Adrenal gland (tissue), 19 donors: ENCODE measurements at places on chromosomes 1 and 21.

- DNase-seq, result no peak
Measured at GRCh38 chr1:68358439-68358838, 91.3 kb downstream of the RPE65 start.

DNA sequence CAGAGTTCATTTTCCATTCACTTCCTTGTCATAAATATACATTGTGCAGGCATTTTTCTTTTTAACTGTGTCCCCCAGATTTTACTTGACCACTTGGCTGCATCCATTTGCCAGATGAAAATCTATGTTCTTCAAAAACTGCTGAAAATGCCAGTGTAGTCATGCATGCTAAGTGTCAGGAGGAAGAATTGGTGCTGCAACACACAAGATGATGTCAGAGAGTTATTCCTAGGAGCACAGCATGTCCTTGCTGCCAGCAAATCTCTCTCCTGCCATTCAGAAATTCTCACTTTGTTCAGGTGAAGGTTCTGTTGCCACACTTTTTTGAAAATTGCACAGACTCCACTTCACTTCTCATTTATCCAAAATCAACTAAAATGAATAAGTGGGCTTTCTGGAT, 106.4 kb upstream of the MAGI3 start:
- no peak for DNase-seq

GRCh38 chr1:117572546-117572945, 33.3 kb upstream of the TENT5C start:
- no peak for DNase-seq

DNA sequence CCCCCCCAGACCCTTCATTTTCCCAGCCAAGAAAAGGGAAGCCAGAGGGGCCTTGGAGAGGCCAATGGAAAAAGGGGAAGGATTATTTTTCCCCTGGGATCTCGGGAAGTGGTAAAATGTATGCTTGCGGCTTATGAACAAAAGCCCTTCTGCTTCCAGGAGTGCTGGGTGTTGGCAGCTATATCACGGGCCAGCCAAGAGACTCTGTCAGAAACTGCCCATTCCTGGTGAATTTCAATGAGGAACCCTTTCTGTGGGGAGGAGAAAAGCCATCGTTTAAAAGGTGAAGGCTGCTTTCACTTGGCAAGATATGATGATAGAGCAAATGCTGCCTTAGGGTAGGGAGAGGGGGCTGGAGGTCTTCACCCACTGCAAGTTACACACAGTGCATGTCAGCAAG, 69.7 kb upstream of the ZC3H12A start:
- no peak for DNase-seq

DNA sequence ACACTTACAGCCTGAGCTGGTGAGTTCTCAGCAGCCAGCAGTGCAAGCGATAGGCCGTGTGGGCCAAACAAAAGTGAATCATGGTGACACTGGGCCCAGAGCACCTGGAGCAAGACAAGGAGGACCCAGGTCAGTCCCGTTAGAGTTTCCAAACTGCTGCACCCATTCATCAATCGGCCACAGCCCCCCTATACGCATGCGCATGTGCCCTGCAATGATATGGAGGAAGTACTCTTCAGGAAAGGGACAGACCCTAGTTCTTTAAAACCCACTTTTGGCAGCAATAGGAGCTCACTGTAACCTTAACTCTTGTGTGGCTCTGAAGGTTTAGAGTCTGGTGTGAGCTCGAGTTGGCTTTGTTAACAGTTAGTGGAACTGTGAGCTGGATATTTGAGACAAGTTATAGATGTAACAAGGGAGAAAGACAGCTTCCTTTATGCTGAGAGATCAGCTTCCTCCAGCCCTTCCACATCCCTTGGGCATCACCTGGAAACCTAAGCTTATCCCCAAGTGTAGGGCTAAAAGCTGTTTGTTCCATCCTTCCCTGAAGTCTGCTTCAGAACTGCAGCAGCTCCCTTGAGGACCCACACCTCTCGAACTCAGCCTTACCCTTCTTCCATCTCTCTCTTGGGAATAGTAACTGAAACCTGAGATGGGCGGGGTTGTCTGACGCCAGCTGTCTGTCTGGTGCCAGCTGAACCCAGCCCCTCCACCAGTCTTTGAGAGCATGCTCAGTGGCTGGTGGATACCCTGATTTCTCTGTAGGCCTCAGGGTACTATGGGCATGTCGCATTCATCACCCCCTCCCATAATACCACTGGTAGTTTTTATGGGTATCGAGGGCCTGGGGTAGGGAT, 17.7 kb downstream of the NMNAT1 start:
- DNase-seq, result no peak

DNA sequence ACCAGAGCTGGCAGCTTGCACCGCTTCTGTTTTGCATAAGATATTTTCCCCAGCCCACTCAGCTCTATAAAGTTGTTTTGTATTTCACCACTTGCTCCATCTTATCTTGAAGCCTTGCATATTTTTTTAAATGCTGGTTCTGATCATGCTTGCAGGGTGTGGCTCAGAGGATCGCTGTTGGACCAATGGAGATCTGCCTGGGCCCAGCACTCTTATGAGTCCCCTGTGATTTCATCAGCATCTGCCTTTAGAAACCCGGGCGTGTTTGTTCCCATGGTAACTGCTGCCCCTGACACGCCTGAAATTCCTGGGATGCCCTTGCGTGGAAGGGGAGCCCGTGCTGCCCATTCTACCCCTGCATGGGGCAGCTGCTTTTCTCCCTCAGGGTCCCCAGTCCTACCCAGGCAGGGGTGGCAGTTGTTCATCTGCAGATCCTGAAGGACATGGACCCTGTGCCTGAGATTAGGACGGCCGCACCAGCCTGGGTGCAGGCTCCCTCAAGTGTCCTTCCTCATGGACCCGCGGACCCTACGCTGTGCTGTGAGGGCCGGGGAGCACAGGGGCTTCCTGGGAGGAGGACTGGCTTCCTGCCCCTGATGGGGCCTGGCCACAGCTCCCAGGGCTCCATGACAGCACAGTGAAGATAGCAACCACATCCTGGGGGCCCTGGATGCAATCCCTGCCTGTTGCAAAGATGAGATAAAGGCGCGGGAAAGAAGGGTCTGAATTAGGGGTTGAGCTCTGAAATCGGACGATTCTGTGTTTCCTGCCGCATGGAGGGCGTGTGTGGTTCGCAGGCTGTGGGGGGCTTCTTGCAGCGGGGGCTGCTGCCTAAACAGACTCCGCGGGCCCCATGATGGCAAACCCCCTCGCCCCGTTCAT, 226.5 kb downstream of the SDCCAG8 start:
- DNase-seq, result no peak

- no peak for DNase-seq
Measured at GRCh38 chr1:45974541-45975269, 157.7 kb downstream of the PIK3R3 start.

GRCh38 chr1:232968965-232969364, 18.6 kb downstream of the NTPCR start:
- DNase-seq, result no peak

GRCh38 chr21:30979054-30979453, 59.2 kb downstream of the KRTAP19-8 start:
- DNase-seq, result no peak

DNA sequence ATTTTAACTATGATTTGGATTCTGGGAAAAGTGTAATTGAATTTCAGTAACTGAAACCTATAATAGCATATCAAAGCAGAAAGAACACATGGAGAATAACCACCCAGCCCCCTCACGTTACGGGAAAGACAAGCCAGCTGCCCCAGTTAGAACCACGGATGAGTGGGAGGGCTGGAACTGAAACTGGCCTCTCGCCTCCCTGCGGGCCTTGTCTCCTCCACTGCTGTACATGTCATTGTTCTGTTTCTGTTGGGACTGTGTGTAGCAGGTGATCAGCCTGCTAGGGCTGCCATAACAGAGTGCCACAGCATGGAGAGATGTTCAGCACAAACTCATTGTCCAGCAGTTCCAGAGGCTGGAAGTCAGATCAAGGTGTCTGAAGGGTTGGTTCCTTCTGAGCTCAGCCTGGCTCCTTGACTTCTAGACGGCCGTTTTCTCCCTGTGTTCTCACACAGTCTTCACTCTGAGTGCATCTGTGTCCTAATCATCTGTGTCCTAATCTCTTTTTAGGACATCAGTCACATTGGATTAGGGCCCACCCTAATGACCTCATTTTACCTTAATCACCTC, 52.4 kb downstream of the MAP3K21 start:
- DNase-seq, result no peak

DNA sequence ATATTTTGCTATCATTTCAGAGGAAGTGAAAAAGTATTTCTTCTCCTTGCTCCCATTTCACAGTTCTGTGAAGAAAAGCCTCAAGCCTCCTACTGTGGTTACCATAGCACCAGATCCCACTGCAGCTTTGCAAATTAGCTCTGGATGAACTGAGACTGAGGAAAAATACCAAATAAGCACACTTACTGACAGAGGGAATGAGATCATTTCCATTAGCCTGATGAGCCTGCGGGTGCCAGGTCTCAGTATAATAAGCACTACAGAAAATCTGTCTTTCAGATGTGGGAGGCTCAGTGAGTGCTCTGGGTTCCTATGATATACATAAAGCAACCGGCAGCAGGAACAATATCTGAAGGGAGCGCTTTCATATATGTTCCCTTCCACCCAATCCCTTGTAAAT, 21.4 kb downstream of the XKR8 start:
- DNase-seq, result no peak

DNA sequence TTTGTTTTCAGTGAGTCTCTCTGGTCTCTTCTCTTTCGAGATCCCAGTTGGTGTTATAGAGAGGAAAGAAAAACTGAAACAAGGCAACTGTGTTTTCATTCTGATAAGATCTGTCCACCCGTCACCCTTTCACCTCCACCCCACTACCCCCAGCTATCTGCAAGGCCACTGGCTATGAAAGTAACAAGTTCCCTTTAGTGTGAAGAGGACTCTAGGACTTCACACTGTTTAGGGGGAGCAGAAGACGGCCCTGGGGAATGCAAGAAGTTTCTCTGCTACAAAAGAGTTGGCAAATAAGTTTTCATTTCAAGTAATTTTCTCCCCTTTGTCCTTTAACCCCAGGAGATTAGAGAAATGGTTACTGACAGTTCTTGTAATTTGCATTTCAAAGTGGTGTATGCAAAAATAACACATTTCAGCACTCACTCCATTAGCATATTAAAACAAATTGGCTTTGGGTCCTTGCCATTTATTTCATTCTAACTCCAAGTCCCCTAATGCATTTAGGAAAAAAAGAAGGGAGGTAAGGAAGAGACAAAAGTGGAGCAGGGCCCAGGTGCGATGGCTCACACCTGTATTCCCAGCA, 79.6 kb upstream of the PPM1J start:
- no peak for DNase-seq

GRCh38 chr1:47532921-47533792, 95.3 kb downstream of the FOXD2 start:
- peak; percentile 48 for DNase-seq

DNA sequence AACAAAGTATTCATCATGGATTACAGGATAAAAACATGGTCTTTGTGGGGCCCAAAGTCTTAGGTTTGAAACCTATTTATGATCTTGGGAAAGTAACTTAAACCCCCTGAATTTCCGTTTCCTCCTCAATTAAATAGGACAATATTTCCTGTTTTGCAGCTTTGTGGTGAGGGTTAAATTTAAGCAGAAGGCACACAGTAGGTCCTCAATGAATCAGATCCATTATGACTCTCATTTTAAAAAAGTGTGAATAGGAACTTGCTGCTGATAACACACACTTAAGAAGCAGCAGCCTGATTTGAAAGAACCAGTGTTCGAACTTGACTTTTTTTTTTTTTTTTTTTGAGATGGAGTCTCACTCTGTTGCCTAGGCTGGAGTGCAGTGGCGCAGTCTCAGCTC, 41.4 kb upstream of the VASH2 start:
- DNase-seq, result no peak

DNA sequence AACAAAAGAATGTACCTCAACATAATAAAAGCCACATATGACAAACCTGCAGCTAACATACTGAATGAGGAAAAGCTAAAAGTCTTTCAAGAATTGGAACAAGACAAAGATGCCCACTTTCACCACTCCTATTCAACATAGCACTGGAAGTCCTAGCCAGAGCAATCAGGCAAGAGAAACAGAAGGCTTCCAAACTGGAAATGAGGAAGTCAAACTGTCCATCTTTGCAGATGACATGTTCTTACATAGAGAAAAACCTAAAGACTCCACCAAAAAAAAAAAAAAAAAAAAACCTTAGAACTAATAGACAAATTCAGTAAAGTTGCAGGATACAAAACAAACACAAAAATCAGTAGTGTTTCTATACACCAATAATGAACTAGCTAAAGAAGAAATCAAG, 20.2 kb downstream of the NSL1 start:
- DNase-seq, result no peak

DNA sequence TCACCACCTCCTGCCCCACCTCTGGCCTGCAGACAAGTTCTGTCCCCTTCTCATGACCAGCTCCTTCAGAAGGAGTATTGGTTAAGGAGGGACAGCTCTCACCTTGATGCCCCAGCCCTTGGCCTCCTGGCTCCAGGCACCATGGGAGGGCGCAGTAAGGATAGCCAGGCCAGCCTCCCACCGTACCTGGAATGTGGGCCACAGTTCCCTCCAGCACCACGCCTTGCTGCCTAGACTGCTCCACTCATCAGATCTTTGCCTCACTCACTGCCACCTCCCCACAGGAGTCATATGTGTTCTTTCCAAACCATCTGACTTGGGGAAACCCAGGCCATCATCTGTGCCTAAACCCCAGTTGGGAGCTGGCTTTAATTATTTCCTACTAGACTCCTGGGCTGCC, 97.0 kb downstream of the CCDC185 start:
- no peak for DNase-seq

- DNase-seq, result no peak
Measured at GRCh38 chr1:208100906-208101305, 143.3 kb downstream of the PLXNA2 start.

DNA sequence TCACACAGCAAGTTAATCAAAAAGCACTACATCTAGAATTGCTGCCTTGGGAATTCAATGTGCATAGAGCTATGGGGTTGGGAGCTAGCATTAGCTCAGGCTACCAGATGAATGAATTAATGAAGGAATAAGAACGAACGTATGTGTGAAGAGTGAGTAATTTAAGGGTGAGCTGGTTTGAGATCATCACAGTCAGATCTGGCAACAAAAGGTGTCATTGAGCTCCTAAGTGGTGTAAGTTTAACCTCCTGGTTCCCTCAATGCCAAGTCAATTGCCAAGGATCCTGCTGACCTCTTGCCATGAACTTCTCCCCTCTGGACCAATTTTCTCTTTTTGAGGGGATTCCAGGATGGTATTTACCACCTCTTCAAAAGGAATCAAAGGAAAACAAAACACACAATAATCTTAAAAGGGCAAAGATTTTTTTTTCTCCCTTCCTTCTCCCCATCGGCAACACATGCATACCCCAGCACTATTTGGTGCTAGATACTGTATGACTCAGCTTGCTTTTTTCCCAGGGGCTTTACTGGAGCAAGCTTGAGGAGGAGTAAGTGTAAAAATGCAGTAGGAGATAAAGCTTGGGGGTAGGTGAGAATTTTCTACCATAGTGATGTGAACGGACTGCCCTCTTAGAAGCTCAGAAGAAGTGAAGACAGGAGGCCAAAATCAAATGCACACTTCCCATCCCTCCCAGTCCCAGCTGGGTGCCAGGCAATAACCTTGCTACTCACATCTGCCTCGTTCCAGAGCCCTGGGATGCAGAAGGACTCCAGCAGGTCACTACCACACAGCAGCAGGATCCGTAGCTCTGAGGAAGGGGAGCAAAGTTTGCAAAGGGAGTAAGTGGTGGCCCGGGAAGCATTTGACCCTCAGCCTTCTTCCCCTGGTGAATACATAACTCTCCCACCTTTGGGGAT, 92.0 kb downstream of the LAMC2 start:
- DNase-seq, result no peak

GRCh38 chr1:151612501-151613281, 841 bp downstream of the SNX27 start:
- peak; percentile 31 for DNase-seq
